ENCODE measurements at places on chromosomes 3 and 15.

- no peak for DNase-seq
These were observed 108.0 kb downstream of the CMSS1 start for GRCh38 chr3:99925584-99926230.

- no peak for DNase-seq
These were observed 305.8 kb downstream of the PLCL2 start for GRCh38 chr3:17190353-17191078.

- DNase-seq = no peak
These were observed 234.5 kb downstream of the UBE2E2 start for GRCh38 chr3:23437484-23438145.

DNA sequence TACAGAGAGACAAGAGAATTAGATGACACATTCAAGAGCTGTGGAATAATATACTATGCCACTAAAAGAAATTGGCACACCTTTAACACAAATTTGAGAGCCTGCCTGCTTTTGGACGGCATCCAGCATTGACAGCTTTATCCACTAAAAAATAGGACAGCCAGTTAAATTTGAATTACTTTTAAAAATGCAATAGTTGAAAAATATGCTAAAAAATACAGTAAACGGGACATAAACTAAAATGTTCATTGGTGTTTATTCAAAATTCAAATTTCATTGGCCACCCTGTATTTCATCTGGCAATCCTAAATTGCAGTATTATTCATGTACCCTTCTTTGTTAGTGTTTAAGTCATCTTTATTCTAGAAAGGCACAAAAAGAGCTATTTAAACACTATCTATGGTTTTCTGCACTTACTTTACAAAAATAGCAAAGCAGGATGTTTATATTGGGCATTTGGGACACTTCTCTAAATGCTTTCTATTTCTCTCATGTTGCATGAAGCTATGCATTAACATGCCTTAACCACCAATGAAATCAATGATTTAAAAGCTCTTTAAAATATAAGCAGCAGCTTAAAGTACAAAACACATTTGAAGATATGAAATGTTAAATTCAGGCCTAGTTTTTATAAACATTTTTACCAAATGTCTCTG is 160.1 kb downstream of the NEK10 start:
- no peak for DNase-seq

DNA sequence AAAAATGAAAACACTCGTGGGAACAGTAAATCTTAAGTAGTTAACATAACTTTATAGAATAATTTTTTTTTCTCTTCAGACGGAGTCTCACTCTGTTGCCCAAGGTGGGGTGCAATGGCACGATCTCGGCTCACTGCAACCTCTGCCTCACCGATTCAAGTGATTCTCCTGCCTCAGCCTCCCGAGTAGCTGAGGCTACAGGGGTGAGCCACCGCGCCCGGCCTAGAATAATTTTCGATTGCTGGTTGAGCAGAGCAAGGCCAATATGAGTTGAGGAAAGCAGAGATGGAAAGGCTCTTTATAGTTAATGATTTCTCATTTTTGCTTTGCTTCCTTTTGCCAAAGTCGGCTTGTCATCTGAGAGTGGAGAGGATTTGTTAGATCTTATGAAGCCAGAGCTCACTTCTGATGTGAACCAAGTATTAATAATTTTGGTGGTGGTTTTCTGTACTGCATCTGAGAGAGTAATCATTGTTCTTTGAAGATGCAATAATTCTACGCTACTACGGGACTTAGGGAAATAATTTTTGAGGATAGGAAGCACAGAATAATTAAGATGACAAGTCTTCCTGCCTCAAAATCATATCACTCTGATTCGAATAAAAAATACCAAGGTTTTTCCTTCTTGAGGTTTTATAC is 1.6 kb upstream of the GOLM2 start:
- DNase-seq = no peak

DNA sequence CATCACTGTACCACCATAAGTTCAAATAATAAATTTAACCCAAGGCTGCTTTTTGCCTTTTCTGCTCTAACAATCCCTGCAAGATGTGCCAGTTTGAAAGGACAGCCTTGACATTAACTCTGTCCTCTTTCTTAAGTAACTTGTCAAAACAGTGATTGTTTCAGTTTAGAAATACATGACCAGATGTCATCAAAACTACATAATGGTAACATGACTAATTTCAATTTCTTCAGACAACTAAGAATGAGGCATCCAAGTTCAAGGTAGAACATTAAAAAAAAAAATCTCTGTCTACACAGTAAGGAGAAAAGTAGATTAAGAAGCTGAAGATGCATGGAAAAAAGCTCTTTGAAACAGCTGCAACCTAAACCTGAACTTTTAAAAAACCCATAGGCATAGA is 47.4 kb downstream of the SHQ1 start:
- DNase-seq = no peak

- DNase-seq = no peak
These were observed 866.1 kb downstream of the NSUN3 start for GRCh38 chr3:94928921-94929320.

DNA sequence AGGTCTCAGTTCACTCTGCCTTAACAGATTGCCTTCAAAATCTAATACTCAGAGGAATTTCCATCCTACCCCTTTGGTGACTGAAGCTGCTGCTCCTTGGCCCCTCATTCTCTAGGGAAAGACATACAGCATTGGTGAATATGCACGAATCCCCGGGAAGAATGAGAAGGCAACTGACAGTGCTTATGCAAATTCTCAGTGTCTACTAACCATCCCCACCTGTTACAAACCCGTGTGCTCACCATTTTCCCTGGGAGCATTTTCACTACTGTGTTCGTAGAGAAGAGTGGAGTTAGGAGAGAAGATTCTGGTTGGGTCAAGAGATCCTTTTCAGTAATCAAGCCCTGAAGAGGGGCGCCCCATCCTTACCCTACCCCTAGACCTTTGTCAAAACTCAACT is 37.7 kb downstream of the SYNM start:
- DNase-seq = no peak

DNA sequence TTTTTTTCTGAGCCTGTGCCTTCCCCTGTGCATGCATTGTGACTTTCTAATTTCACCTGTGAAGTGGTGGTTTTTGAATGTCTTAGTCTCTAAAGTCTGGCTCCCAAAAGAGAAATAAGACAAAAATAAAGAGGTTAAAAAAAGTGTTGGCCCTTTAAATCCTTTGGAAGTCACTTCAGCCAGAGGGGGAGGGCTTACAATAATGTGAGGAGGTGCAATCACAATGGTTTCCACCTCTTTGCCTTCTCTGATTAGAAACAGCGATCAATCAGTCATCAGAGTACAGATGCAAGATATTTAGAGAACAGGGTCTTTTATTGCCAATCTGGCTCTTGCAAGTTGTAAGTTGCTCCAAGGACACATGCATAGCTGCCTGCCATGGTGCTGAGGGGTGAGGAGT is 64.1 kb upstream of the GCSAM start:
- DNase-seq = no peak

DNA sequence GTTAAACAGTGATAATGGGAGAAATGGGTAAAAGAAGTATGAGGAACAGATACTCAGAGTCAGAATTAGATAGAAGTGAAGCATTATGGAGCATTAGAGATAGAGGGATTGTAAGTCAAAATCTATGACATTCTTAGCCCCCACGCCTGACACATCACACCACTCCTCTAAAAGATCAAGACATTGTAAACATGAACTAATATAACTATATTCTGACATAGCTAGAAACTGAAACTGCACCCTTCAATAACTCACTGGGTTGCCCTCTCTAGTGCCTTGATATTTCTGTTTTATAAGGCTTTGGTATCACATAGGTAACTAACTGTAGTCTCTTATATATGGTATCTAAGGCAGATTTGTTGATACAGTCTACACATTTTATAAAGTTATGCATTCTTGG is 684.3 kb upstream of the DPPA4 start:
- DNase-seq = no peak

DNA sequence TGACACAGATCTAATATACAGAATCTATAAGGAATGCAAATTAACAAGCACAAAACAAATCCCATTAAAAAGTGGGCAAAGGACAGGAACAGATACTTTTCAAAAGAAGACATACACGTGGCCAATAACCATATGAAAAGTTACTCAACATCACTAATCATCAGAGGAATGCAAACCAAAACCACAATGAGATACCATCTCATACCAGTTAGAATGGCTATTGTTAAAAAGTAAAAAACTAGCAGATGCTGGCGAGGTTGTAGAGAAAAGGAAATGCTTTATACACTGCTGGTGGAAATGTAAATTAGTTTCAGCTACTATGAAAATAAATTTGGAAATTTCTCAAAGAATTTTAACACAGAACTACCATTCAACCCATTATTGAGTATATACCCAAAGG is 50.7 kb downstream of the ADAMTS17 start:
- no peak for DNase-seq

DNA sequence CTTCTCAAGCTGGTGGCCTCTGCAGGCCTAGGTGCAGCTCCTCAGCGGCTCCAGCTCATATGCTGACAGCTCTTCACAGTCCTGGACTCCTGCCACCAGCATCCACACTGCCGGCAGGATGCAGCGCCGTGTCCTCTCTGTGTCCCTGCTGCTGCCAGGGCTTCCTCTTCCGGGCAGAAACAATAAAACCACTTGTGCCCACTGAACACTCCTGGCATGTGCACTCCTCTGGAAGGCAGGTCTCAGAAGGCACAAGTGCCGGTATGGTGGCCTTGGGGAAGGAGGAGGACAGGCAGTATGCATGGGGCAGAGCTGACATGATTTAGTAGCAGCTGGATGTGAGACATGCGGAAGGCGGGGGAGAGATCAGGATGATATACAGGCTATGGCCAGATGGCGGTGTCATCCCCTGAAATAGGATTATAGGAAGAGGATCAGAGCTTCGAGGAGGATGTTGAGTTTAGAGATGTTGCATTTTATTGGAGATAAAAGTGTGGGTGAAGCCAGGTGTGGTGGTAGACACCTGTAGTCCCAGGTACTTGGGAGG is 7.5 kb upstream of the MAN2A2 start:
- no peak for DNase-seq

- no peak for DNase-seq
These were observed 28.6 kb downstream of the CHP1 start for GRCh38 chr15:41259546-41260189.

DNA sequence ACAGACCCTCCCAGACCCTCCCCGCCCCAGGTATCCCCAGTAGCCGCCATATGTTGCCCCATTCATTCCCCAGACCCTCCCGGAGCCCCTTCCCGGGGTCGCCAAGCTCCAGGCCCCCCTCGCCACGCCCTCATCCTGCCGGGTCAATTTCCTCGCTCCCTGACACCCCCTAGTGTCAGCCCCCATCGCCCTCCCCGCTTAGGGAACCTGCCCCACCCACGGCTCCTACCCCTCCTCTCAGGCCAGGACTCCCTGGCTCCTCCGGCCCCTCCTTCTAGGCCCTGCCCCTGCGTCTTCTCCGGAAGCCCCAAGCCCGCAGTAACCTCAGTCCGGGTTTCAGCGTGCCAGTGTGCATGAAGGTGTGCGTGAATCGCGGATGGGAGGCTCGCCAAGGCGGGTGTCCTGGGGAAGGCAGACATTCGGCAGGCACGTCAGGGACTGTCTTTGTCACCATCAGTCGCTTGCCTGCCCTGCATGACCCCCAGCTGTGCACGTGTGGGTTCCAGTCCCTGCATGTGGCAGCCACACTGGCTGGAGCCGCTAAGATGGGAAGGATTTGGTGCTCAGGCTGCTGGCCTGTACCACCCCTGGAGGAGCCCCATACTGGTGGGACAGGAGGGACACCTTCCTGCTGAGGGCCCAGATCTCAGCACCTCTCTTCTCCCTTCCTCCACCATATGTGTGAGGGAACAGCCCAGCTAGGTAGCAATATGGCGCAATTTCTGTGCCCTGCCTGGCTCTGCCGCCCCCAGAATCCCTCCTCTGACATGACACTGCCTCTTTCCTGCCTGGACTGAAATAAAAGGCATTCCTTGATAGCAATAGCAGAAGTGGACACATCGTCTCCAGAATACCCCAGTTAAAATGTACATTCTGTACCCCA is 693 bp downstream of the DISP2 start:
- DNase-seq = no peak

GRCh38 chr15:81962482-81962881 is 83.3 kb downstream of the MEX3B start:
- no peak for DNase-seq

DNA sequence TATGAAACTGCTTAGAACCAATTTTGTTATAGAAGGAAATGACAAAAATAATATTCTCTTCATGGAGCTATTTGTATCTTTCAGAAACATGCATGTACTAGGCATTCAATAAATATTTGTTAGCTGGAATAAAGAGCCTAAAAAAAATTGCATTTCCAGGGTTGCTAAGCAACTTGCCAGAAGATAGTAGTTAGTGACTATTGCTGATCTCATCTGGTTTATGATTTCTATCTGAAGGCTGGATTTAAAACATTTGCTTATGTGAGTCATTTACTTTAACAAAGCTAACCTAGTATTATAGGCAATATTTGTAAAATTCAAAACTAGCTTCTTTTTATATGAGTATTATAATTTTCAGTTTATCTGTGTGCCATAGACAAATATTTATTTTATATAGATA is 78.3 kb downstream of the NAALADL2 start:
- no peak for DNase-seq

- no peak for DNase-seq
These were observed 30.2 kb downstream of the PTPN23 start for GRCh38 chr3:47410801-47411646.

DNA sequence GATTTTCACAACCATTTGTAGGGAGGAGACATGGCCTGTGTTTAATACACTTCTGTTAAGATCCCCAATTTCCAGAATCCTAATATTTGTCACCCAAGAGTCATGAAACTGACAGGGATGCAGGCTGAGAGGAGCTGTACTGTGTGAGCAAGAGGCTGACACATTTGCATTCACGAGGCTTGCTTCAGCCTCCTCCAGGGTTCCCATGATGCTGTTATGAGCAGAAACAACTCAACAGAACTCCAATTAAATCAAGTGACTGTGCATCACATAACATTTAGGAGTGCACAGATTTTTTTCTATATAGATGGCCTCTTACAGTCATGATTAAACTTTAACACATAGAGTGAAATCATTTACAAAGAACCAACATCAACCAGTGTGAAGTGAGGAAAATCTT is 292.3 kb upstream of the STT3B start:
- no peak for DNase-seq

GRCh38 chr15:95839367-95839782 is 491.1 kb upstream of the NR2F2 start:
- DNase-seq = no peak

DNA sequence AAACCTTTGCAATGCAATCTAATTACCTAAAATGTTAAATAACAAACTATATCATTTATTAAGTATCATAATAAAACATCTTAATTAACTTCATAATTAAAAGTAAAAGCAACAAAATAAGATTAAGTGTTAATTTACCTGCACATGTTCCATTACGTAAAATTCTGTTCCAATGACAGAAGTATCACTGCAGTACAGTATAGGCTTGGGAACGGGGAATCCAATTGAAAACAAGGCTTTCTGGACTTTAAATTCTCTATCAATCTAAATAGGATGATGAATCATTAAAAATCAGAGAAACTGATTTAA is 17.1 kb downstream of the ACAD11 start:
- no peak for DNase-seq

GRCh38 chr3:45258317-45258716 is 32.2 kb upstream of the TMEM158 start:
- DNase-seq = no peak
